Stimulated activated CD4-positive, alpha-beta T cell treated with anti-CD3 and anti-CD28 coated beads, Interleukin-1b, Interleukin-23, amount 100 ng/mL, for 1 hour (primary cell): ENCODE measurements at places on chromosomes 5 and 9.

GRCh38 chr5:82352146-82352791, 74.1 kb upstream of the RPS23 start:
- DNase-seq, result no peak

DNA sequence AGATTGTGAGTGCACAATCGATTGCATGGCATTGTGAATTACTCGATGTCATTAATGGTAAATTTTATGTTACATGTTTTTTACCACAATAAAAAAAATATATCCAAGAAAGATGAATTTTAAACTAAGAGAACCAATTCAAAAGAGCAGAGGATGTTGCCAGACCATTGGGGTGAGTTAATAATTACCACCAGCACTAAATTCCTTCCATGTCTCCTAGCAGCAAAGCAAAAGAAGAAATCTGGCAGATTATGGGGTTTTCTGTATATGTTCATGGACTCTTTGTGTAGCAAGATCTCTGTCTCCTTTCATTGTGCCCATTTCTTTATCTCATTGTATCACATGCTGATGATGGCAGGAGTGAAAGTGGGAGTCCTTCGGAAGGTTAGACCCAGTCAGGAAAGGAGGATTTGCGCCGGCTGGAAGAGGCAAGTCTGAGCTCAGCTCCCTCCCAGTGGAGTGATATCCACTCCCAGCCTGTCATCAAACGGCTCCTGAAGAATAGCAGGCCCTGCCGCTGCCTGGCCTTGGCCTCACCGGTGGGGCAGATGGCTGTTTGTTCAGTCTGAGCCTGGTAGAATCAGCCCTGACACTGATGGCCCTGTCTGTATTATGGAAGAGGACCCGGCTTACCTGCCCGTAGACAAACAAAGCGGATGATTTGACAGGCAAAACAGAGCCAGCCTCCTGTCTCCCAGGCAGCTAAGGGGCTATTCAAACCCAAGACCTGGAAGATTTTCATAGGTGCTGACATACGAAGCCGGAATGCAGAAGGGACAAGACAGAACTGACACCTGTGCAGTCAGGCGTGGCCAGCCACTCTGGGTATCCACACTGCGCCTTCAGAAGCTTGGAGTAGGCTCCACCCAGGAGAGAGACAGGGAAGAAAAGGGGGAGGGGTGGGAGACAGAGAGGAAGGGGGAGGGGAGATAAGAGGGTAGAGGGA, 21.9 kb upstream of the FOXE1 start:
- no peak for DNase-seq

- DNase-seq, result no peak
These were observed 87.3 kb upstream of the CCNG1 start for GRCh38 chr5:163350083-163350482.

DNA sequence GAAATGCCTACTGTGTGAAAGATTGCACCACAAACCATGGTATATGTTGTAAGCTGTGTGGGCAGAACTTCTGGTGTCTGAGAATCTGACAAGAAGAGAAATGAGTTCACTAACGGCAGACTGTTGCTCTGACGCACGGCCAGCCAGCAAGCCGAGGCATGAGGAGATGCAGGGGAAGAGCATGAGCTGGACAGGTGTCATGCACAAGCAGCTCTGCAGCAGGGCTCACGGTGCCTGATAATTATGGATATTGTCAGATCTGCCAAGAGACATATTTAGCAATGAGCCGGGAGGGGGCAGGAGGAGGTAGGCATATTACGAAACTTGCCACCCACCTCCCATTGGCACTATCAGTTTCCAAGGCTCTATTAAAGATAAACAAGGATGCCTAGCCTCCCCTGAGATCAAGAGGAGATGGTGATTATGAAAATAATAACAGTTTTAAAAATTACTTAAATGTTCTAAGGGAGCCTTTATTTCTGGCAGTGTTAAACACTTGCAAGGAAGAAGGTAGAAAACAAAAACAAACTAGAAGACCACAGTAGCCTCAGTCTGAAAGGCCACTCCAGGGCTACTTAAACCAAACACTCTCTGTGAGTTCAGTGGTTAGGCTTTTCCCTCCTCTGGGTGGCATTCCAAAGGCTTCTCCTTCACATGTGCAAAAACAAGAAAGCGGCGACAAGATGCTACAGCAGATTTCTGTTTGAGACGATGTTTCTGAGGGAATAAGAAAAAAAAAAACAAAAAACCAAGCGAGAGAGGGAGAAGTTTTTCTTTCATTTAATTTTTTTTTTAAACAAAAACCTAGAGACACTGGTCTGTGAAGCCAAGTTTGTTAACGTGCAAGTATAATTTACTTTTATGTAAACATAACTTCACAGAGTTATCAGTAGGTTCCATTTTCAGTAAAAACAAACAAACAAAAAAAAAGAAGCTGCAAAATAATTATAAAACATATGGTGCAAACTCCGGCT, 339.5 kb downstream of the BNC2 start:
- no peak for DNase-seq

DNA sequence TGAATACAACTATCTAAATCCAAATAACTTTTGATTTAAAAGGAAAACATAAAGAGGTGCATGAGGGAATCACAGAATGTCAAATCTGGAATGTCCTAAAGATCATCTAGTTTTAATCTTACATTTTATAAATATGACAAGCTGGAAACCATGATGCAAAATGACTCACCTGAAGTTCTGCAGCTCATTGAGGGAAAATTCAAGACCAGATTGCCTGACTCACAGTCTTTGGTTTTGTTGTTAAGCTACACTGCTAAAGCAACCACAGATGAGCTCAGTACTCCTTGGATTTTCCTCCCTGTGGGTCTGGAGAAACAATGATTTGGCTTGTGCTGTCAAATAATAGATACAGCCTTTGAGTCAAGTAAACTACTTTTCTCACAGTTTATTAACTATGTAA, 19.1 kb upstream of the EDIL3 start:
- DNase-seq, result no peak

GRCh38 chr9:126375386-126375785, 48.8 kb downstream of the MVB12B start:
- no peak for DNase-seq

GRCh38 chr9:127711831-127712274, 3.6 kb downstream of the PTRH1 start:
- no peak for DNase-seq

DNA sequence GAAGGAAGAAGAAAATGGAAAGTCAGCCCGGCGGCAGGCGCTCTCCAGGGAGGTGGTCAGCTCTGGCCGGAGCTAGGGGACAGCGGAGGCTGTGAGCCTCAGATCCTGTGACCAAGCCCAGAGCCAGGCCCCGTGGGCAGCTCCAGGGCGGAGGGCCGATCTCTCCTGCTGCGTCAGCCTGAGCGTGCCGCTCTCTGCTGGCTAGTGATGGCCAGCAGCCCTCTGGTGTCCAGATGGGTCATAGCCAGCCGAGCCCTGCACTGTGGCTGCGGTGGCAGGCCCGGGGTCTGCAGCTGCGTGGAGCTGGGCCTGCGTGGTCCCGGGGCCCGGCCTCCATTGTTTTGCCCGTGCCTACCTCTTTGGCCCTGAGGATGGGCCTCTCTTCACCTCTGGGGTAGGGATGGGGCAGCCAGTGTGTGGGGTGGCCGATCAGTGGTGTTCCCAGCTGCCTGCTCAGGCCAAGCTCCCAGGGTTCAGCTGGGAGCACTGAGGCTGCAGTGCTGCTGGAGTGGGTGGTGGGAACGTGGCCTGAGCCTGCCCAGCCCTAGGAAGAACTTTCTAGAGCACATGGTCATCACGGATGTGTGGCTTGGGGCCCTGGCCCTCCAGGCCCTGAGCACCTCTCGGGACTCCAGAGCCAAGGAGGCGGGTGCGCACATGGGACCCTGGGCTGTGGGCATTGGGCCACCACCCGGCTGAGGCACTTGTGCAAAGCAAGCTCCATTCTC, 17.1 kb upstream of the NRARP start:
- DNase-seq, result no peak

DNA sequence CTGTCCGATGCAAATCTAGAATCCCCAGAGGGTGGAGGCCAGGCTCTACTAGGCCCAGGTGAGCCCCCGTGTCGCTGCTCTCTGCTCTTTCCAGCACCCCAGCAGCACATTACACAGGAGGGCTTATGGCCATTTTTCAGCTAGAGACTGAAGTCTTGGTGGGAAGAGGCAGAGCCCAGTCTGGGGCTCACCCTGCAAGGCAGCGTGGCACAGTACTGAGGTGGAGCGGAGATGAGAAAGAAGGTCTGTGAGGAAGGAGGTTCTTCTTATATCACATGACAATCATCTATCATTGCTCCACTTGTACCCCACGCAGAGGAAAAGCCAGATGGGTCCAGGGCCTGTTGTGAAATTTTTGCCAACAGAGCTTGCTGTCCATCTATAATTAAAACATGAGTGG, 10.0 kb upstream of the KIF12 start:
- DNase-seq, result no peak

DNA sequence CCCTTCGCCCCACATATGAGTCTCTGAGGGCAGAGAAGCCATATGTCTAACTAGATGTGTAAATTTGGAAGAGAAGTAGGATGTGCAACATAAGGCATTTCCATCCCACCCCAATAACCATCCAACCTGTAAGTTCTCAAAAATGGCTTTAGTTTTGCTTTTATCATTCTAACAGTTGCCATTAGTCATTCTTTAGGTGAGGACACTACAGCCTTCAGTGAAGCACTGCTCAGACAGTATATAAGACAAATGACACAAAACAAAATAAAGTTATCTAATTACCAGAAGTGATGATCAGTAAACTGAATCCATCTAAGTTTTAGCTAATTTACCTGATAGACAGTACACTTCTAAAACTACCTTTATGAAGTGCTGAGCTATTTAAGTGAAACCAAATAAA, 23.9 kb downstream of the MLLT3 start:
- DNase-seq, result no peak

GRCh38 chr5:123091298-123092222, 2.5 kb downstream of the PRDM6 start:
- DNase-seq, result no peak

GRCh38 chr5:10145923-10146401, 103.7 kb downstream of the ATPSCKMT start:
- no peak for DNase-seq

GRCh38 chr5:6328173-6328572, 50.2 kb downstream of the MED10 start:
- DNase-seq, result no peak

DNA sequence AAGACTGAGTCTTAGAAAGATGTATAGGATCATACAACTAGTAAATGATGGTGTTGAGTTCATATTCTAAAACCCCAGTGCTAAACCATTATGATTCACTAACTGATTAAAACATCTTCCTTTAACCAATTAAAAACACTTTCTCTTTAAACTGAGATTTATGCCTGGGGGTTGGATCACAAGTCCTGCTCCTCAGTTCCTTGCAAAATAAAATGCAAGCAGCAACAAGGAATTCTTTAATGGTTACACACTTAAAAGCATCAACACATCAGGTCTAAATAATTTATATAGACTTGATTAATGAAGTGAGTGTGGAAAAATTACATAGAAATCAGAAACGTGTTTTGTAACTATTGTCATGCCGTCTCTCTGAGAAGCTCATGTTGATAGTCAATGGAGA, 189.2 kb downstream of the TARS1 start:
- no peak for DNase-seq

DNA sequence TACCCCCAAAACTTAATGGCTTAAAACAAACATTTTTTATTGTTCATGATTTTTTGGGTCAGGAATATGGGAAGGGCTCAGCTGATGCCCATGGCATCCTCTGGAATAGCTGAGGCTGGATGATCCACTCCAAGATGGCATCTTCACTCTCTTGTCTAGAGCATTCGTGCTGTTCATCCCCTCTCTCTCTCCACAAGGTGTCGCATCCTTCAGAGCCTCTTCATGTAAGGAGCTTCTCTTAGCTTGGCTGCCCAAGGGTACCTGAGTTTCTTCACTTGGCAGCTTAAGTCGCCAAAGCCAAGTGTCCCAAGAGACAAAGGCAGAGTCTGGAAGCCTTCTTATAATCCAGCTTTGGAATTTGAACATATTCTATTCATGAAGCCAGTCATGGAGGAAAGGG, 294.7 kb downstream of the CHSY3 start:
- no peak for DNase-seq

DNA sequence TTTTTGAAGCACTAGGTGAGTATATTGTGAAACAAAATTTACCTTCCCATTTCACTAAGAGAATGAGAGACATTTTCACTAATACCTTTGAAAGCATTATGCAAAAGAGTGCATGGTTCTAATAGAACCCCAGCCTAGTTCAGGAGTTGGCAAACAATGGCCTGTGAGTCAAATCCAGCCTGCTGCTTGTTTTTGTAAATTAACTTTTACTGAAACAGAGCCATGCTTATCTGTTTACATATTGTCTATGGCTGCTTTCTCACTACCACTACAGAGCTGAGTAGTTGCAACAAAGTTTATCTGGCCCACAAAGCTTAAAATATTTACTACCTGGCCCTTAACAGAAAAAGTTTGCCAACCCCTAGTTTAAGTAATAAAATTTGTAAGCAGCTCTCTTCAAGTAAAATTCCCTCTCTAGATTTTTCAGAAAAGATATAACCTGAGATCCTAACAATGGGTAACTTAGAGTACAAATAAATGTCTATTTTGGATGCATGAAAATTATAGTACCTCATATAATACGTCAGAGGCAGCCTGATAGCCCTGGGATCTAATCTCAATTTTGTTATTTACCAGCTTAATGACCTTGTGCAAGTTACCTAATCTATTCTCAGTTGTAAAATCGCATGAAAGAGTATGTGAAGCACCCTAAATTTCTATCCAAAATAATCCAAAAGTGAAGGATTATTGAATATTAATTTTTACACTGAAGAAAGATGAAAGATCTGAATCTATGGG, 50.7 kb upstream of the ARL15 start:
- no peak for DNase-seq

- no peak for DNase-seq
These were observed 97.9 kb upstream of the PCSK1 start for GRCh38 chr5:96530901-96531300.

DNA sequence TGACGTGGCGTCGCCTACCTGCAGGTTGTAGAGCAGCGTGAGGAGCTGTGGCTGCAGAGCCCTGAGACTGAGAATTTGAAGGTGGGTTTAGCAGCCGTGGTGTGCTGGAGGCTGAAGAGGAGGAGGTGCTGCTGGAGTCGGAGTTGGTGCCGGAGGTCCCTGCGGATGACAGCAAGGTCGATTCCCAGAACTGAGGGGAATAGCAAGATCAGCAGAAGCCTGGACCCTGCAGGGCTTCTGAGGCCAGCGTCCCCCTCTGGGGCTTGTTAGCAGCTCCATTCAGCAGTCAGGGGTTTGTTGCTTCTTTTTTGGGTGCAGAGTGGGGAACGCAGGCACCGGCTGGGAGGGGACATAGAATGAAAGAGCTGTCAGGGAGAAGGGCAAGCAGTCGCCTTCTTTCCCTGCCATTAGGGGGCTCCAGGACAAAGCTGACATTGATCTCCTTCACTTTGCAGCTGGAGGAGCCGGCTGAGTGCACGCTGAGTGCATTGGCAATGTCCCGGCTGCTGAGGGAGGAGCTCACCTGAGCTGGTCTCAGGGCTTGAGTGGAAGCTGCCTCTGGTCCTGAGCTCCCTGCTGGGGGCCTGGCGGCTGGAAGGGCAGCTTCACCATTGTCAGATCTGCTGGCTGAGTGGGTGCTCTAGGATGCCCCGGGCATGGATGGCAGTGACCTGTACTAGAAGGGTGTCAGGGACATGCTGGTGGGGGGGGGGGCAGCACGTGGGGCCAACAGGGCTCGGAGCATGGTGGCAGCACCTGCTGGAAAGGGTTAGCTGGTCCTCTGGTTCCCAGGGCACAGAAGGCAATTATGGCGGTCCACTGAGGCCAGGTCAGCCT, 20.8 kb downstream of the OBP2B start:
- no peak for DNase-seq

GRCh38 chr9:34400275-34400674, 23.6 kb upstream of the MYORG start:
- DNase-seq, result no peak
